ENCODE measurements at places on chromosomes 5 and 9. TPM values are rescaled to one million over a fixed set of nuclear protein-coding genes. Genes with fewer than 3 reads are reported as not detected.

GRCh38 chr5:102283102-102283797 lies 12.8 kb downstream of the SLCO4C1 start:
- DNase-seq: no peak

DNA sequence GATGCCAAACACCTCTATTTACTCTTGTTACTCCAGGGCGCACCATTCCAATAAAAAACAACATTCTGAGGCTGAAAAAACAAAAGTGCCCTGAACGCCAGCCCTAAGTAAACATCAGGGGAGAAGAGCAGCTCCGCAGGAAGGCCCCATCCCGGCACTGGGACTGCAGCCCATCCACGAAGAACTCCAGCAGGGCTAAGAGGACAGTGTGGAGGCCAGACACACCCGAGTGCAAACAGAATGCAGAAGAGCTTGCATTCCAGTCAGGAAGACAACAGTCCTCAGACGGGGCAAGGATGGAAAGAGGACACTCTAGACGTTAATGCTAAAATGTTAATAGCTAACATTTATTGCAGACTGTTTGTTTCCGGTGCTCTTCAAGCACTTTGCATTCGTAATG lies 33.0 kb downstream of the FAM240B start:
- DNase-seq: no peak

- DNase-seq: no peak
These were observed 97.6 kb downstream of the GALNT10 start for GRCh38 chr5:154288145-154288544.

- peak; percentile 48 for DNase-seq
These were observed 117.2 kb downstream of the MEF2C start for GRCh38 chr5:88765798-88766197.

ZDHHC11 gene
- 6.0 TPM for total RNA-seq

PCDHB9 gene
- 7.3 TPM for total RNA-seq

GRCh38 chr5:142235870-142236672 lies 88.8 kb downstream of the SPRY4 start:
- DNase-seq: no peak

TNFSF15 gene
- total RNA-seq: not detected

DNA sequence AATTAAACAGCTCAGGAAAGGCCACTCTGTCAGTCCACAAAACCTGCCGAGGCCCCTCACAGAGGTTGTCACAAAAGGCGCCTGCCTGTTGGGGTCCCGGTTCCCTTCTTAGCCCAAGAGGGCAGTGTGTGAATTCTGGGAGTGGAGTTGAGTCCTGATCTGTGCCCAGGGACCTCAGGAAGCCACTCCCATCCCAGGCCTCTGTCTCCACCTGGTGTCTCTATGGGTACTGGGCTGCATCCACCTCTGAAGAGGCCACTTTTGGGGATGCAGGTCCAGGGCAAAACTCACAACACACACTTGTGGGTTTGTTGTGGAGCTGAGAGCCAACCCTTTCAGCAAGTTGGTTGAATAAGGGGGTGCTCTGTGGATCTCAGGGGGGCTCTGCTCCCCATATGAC lies 74.3 kb upstream of the STXBP1 start:
- DNase-seq: peak; percentile 74

GRCh38 chr9:121906074-121906870 lies 186.8 kb downstream of the TTLL11 start:
- no peak for DNase-seq

DNA sequence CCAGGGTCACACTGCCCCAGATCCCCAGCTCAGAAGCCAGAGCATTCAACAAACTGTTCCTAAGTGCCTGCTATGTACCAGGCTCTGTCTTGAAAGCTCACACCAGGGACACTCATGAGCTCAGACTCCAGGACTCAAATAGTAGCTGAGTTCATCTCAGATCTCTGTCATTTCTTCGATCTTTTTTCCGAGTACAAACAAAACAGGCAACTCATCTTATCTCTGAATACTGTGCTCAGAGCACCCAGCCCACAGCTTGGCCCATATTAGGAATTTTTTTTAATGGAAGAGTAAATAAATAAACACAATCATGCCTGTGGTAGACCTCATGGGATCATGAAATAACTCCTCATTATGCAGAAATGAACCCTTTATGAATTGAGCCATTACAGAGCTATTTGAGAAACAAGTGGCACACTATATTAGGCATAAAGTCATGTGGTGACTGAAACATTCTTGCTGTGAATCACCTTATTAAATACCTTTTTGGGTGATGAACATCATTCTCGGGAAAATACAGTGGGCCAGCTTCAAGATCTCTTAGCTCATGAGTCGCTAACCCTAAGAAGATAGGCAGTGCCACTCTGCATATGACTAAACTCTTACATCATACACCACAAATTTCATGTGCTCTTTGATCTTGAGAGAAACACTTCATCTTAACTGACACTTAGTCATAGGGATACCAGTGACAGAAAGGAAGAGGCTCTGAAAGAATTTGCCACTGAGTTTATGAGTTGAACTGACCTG lies 9.9 kb downstream of the SH3RF2 start:
- DNase-seq: no peak

- DNase-seq: no peak
These were observed 275.4 kb downstream of the EPB41L4A start for GRCh38 chr5:112143690-112144089.

MCIDAS gene
- total RNA-seq: 3.3 TPM

DNA sequence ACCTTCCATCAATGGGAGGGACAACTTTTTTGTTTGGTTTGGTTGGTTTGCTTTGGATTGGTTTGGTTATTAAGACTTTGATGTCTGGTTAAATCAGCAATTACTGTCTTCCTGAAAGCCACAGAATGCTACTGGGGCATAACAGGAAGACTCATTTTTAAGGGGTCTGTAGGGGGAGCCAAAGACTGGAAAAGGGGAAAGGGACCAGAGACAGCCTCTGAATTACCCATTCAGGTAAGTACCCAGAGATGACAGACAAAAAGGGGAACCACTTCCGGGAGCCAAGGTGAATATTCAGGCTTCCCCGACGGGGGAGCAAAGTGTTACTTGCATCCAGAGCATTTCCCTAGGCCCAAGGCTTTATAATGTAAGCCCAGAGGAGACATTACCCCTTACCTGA lies 4.6 kb upstream of the FEM1C start:
- peak; percentile 3 for DNase-seq

PLPP7 gene
- 8.2 TPM for total RNA-seq

LCN6 gene
- total RNA-seq: not detected

FGF10 gene
- not detected for total RNA-seq

- DNase-seq: no peak
These were observed 517.8 kb downstream of the IRX1 start for GRCh38 chr5:4113426-4113825.

DNA sequence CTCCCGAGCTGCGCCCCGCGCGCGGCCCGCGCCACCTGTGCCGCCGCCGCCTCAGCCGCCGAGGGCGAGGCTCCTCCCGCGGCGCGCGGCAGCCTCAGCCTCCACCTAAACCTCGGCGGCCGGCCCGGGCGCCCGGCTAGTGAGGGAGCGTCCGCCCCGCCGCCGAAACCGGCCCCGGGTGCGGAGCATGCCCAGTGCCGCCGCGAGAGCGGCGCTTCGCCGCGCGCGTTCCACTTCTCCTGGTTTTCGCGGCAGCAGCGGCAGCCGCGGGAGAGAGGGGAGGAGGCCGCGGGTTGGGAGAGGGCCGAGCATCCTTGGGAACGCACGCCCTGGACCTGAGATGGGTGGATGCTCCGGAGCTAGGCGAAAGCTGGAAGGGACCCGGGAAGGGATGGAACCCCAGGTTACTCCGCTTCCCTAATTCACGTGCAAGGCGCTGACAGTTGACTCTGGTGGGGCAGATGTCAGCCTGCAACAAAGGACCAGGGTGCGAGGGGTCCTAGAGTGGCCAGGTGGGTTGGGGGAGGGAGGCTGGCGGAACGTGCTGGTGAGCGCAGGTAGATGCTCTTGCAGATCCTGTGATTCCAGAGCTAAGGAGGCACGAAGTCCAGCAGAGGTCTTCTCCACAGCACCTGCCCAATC lies at the start of gene CTNND2:
CTNND2 (minus strand) TSS at position 182 of the 642 bp plus-strand sequence. CDS start 593 bp downstream, outside the sequence.
- peak; percentile 88 for DNase-seq

SLC4A9 gene
- not detected for total RNA-seq

DNA sequence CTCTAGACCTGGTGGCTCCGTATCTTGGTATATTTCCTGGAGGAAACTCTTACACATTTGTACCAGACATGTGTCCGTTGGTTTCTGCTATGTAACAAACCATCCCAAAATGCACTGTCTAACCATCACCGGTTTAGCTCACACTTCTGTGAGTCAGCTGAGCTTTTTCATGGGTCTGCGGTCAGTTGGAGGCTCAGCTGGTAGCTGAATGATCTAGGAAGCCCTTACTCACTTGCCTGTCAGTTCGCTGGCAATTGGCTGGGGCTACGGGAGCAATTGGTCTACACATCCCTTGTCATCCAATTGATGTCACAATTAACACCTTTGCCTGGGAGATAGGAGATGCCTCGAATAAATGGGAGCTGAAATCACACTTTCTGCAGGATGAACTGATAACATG lies 11.6 kb upstream of the WHRN start:
- DNase-seq: no peak

DNA sequence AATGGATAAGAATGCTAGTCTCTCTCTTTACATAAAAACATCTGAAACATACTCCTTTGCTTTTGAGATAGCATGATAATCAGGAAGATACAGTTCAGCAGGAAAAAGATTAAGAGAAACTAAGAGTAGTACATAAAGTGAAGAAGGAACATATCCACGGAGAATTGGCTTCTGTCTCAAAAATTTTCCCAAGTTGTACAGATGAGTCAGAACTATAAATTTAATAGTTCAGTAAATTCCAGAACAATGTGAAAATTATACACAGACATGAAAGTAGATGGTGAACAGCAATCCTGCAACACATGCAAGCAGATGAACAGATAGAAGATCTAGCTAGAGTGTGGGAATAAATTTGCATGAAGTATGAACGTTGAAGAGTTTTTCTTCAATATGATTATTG lies 691.4 kb upstream of the RIOK2 start:
- DNase-seq: no peak

KCNIP1 gene
- not detected for total RNA-seq

DNA sequence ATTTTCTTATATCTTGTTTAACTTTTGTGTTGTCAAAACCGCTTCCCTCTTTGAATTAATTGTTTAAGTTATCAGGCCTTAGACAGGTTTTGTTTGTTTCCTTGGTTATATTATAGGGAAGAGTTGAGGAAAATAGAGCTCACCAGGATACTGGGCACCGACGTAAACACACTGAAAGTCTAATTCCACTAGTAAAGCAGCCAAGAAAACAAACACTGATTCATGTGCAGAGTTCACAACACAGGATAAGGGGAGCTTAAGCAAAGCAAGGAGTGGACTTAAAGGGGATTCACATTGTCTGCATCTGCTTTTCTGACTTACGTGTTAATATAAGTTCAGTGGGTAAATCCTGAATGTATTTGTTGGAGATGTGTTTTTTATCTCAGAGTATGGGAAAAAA lies 139.0 kb upstream of the CDH6 start:
- no peak for DNase-seq

GRCh38 chr9:93891050-93891449 lies 64.1 kb downstream of the BARX1 start:
- no peak for DNase-seq

DNA sequence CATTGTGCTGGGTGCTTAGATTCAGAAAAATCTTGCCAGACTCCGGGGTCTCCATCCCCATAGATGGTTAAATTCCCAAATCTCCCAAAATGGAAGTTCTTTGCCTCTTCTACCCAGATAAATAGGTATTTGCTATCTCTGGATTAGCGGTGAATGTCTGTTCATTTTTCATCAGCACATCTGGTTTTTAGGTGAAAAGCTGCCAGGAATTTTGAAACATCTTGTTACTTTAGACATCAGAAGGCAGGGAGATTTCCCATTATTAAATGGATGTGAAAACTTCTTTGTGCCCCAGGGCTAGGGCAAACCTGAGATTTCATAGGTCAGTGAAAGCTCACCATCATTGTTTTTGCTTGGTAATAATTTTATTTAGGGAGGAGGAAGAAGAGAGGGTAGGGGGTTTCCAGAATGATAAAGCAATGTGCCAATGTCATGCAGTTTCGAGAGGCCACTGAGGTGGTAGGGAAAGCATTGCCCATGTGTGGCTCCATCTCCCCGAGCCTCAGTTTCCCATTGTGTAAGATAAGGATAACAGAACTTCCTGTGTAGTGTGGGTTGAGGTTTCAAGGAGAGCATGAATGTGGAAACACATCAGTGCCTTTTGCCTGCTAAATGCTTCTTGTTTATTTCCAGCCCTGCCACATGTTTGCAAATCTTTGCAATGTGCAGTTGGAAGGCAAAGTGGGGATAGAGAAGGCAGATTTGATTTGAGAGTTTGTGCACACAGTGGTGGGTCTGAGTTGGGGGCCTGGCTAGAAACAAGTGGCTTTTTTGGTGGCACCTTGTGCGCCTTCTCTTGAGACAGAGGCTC lies 147.2 kb upstream of the KLF4 start:
- DNase-seq: peak; percentile 17

GRCh38 chr5:14414007-14414406 lies 167.6 kb upstream of the OTULINL start:
- DNase-seq: no peak

IRGM gene
- not detected for total RNA-seq

- DNase-seq: peak; percentile 24
These were observed 515.1 kb downstream of the TLE4 start for GRCh38 chr9:80086822-80087345.
